CD4-positive, alpha-beta T cell treated with Interleukin-1 beta for 1 hour (primary cell): ENCODE measurements at places on chromosomes 2 and 18.

DNA sequence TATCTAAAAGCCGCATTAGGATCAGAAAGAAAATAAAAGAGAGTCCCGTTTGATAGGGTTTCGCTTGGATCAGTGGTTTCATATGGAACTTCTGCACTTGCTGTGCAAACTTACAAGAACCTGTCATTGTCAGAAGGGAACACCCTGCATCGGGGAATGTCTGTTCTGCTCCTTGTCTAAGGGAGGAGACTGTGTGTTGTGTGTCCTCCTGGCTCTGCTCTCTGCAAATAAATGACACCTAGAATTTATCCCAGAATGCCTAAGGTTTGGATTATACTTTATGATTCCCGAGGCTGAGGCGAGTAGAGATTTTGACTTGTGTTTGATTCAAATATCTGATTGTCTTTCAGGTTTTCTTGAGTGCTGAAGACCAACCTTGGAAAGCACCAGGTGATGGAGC lies 785.1 kb downstream of the GALR1 start:
- no peak for DNase-seq

GRCh38 chr18:45549290-45549689 lies 66.0 kb upstream of the SLC14A2 start:
- DNase-seq, result no peak

DNA sequence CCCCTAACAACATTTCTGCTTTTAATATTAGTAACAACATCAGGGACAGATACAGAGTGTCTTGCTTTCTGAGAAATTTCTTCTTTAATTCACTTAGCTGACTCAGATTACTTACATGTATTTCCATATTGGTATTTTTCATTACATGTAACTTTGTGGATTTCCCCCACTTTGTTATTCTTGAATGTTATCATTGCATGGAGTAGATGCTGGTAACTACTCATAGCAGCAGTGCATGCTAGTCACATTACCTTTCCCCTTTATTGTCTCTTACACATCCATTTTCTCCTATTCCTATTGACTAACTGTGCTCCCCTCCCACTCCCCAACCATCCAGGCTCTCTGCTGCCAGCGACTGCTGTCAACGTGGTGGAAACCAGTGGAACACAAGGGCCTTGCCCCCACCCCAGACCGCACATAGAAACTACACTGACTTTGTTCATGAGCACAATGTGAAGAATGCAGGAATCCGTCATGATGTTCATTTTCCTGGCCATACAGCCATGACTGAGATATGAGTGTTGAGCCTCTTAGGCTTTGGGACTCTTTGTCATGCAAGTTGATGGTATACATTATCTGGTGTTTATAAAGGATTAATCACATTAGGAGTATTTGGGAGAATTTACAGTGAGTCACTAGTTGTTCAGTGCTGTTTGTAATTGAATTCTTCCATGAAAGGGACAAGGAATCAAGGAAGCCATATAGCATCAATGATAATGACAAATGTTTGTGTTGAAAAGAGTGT lies 91.0 kb downstream of the EPB41L5 start:
- no peak for DNase-seq

DNA sequence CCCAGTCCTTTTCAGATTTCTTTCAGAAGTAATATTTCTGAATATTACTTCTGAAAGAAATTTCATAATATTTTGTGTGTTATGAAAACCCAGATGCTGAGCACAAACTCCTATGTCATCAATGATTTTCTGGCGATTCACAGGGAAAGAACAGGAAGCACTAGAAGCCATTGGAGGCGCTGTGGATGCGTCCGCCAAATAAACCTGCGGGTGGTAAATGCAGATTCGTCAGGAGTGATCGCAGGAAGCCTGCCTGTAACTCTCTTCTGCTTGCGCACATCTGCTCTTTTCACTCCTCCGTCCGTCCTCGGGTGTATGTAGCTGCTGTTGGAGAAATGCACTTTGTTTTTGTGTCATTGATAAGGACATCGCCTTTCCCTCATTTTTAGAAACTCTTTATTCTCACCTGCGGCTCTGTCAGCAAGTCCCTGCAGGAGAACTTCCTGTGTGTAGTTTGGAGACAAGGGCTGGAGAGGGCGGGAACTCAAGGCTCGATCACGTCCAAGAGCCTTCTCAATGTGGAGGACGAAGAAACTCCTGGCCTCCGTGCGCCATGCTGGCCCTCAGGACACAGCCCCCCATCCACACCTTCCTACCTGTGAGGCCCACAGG lies 483.8 kb downstream of the GALR1 start:
- DNase-seq, result no peak

GRCh38 chr18:13269013-13269280 lies 50.4 kb downstream of the LDLRAD4 start:
- no peak for DNase-seq

DNA sequence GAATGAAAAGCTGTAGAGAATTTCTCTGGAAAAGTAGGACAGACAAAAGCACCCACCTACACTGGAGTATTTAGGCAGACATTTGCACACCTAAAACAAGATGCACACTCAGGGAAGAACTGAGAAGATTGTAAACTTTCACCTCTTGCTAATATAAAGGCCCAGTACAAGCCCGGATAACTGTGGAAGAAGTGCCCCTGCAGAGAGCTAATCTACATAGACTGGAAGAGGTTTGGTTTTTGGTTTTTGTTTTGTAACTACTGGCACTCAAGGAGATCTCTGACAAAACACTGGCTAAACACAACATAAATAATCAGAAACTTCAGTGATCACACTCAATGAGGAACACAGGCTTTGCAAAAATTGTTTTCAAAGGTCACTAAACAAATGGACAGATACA lies 782.2 kb upstream of the SLC8A1 start:
- DNase-seq, result no peak

DNA sequence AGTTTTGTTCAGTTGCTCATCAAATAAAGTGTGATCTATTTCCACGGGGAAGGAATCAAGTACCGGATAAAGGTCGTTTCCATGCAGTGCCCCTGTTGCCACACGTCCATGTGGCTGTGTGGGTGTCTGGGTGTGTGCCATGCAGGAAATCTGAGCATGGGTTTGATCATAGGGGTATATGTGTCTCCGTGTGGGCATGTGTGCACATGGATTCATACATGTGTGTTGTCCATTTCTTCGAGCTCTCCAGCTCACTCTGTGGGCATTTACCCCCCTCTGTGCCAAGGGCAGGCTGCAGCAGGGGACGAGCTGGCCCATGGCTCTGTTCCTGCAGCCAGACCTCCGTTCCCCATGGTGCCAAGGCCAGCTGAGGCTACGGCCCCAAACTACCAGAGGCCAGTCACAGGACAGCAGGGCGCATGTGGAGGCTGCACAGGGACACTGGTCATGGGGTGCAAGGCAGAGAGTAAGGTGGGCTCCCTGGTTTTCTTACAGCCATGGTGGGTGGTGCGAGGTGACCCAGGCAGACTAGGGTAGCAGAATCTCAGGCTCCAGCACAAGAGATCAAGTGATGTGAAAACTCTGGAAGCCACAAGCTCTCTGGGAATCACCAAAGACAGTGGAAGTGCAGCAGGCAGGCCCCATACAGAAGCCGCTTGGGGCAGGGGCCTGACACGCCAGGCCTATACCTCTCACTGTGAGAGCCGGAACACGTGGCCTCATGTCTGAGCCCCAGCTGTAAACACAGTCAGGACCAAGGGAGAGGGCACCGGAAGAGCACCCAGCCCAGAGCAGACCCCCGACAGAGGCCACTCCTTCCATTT lies 66.4 kb upstream of the RAB6C start:
- no peak for DNase-seq

- DNase-seq, result no peak
Measured at GRCh38 chr2:120238728-120239487, 13.7 kb upstream of the RALB start.

- DNase-seq, result no peak
Measured at GRCh38 chr18:48637081-48637990, 98.5 kb downstream of the CTIF start.

DNA sequence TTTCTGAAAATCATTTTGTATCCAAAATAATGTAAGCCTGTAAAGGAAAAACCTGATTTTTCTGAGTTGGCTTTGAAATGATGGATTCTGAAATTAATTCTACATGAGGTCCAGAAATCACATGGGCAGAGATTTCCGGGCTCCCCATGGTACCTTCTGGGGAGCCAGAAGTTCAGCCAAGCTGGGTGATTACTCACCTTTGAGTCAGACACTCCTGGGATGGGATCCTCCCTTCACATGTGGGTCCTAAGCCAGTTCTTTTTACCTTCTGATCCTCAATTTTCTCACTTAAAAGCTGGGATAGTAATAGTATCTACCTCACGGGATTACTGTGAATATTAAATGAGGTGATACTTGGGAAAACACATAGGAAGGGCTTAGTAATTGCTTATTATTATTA lies 179.8 kb upstream of the EPAS1 start:
- DNase-seq, result no peak

GRCh38 chr2:7611750-7612149 lies 694.5 kb downstream of the RNF144A start:
- DNase-seq, result no peak

DNA sequence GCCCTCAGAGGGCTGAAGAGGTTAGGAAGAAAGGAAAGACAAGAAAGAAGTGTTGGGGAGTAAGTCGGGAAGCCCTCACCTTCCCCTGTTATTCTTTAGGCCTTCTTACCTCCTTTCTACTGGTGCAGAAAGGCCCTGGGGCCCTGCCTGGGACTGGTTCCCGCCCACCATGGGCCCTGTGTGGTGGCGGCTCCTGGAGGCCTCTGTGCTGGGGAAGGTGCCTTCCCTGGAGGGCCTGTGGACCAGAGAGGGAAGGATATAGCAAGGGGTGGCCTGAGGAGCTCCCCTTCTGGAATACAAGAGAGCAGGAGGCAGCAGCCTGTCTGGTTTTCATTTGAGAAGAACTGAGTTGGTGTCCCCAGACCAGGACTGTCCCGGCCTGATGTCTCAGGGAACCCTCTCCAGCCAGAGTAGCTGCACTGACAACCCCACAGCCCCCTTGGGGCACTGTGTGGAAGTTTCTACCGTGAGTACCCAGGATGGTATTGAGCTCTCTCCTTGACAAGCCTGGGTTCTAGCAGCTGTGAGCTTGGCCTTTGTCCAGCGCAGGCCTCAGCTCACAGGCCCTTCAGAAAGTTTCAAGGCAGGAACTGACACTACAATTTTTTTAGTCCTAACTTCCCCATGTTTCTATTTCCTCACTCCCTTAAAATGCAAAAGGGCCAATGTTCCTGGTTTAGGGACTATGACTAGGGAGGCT lies 47.1 kb downstream of the EFR3B start:
- DNase-seq, result no peak

GRCh38 chr2:128635361-128635900 lies 316.8 kb upstream of the HS6ST1 start:
- no peak for DNase-seq

GRCh38 chr2:113058411-113058994 lies 495 bp upstream of the IL36RN start:
- no peak for DNase-seq

- DNase-seq, result no peak
Measured at GRCh38 chr2:1766425-1766824, 22.1 kb upstream of the PXDN start.

DNA sequence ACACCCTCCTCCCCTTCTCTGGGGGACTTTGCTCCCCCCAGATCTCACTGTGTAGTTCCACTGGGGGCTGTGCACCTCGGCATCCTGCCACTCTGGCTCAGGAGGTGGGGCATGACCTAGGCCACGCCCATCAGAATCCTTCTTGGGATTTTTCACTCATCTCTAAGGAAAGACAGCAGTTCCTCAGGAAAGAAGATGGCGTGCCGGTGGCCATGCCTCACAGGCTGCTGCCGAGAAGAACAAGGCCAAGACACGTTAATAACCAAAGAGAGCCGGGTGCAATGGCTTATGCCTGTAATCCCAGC lies 3.2 kb downstream of the NMUR1 start:
- no peak for DNase-seq
